T1000 (cell line): ENCODE measurements at places on chromosomes 3 and 15.

DNA sequence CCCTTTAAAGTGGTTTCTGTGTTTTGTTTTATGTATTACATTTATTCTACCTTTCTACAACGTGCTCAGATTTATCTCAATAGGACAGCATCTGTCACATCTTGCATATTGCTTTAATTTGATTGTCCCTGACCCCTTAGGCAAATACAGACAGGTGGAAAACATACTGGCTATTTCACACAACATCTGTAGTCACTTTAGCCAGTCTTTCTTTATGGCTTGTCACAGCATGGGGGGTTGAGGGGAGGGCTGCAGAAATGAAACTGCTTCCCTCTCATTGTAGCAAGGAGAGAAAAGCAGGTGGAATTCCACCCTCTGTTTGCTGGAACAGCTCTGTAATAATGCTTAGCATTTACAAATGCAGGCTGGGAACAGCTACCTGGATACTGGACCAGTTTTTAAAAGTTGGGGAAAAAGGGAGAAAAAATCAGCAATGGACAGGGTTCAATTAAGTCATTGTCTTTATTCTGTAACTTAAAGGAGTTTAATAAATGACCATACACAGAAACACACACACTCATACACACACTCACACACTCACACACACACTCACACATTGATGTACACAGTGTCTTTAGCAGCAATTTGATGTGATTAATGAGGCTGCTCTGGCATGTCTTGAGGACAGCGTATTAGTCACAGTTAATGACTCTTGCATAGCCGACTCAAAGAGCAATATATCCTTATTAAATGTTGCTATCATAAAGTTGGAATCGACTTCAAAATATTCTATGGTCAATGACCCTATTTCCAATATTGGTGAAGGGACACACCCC lies 283.7 kb upstream of the GBE1 start:
- no peak for DNase-seq

- DNase-seq: no peak
These were observed 97.8 kb upstream of the AADACL2 start for GRCh38 chr3:151635905-151636304.

DNA sequence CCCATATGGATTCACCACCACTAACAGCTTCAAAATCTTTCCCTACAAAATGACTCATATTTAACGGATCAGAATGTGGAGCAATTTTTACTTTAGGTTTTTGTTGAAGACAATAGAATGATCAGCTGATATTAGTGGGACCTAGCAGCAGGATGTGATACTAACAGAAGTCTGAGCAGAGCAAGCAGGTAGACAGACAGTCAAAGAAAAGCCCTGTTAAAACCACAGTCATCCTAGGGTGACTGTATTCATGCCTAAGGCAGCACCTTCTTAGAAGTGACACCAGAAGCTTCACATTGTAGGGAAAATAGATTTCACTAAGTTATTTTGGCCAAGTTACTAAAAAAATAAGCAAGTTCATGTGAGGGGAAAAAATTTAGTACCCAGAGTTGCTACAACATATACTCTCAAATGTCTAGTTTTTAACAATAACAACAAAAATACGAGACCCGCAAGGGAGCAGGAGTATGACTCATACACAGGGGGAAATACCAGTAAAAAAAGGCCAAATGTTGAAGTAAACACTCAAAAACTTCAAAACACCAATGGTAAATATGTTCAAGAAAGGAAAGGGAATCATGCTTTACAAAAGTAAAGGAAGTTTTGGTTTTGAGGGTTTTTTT lies 590.9 kb downstream of the EPHA3 start:
- no peak for DNase-seq

- no peak for DNase-seq
These were observed 36.7 kb upstream of the ZNF710 start for GRCh38 chr15:89964232-89964954.

DNA sequence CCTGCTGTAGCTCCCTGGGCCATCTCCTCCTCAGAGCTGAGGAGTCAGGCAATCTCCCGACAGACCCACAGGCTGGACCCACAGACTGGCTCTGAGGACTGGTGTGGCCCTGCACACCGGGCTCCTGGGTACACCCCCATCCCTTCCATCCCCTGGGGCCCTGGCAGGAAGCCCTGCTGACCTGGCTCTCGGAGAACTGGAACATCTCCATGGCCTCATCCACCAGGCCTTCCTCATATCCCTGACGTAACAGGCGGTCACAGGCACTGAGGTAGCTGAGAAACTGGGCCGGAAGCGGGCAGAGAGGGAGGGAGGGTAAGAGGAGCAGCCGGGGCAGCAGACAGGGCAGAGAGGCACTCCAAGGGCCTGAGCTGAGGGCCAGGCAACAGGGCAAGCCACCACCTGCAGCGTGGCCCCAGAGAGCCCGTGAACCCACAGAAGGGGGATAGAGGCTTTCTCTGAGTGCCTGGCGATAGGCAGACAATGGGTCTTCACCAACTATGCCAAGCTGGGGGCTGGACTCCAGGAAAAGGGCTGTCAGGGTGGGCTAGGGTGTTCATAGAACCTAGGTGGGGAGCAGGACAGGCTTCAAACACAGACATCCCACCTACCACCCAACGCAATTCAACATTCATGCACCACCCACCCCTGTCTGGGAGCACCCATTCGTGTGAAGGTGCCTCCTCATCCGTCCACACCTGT lies 17.9 kb downstream of the KBTBD13 start:
- no peak for DNase-seq

- DNase-seq: no peak
These were observed 33.0 kb downstream of the GNB5 start for GRCh38 chr15:52158084-52158765.

- no peak for DNase-seq
These were observed 8.3 kb upstream of the RHO start for GRCh38 chr3:129519896-129520715.

DNA sequence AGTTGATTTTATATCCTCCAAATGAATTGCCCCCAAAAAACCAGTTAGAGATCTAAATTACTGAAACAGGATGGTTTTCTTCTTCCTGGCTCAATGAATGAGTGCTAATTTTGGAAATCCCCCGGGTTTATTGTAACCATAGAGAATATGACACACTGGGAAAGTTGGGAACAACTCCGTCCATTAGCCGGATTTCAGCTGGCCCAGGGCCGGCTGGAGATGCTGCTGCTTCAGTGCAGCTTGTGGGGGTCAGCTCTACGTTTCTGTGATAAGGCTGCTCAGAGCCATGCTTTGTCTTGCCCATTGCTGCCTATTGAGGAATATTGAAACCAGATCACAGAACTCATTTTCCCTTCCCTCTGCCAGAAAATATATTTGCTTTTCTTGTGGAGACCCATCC lies 20.3 kb downstream of the GYG1 start:
- DNase-seq: no peak

GRCh38 chr3:13420831-13421765 lies 976 bp upstream of the NUP210 start:
- DNase-seq: no peak

GRCh38 chr3:112640276-112640929 lies 540 bp downstream of the CCDC80 start:
- peak; percentile 44 for DNase-seq

DNA sequence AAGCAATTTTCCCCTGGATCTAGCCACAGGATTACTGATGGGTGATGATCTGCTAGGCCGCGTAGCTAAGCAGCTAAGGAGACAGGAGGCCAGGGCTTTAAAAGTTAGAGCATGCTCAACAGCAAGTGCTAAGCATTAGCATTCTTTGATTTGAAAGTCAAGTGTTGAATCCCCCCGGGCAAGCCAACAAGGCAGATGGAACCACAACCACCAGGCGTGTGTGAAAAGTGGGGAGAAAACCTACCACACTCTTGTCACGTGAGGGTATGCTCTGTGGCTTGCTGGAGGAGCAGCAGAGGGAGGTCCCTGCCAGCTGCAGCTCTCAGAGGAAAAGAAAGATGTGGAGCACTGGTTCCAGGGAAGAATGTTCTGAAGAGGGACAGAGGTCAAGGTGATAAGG lies 20.9 kb downstream of the SLC51A start:
- DNase-seq: no peak

- peak; percentile 26 for DNase-seq
These were observed 32.2 kb upstream of the TM2D3 start for GRCh38 chr15:101684384-101684783.

GRCh38 chr3:160473978-160474377 lies 24.4 kb upstream of the TRIM59 start:
- DNase-seq: no peak

- DNase-seq: no peak
These were observed 34.5 kb downstream of the PSTPIP1 start for GRCh38 chr15:77029166-77030047.

GRCh38 chr15:67230504-67230903 lies 24.0 kb downstream of the AAGAB start:
- no peak for DNase-seq
